ENCODE measurements at places on chromosomes 3 and 15. TPM values are rescaled to one million over a fixed set of nuclear protein-coding genes. Genes with fewer than 3 reads are reported as not detected.

The LACTB gene
- 28.8 TPM for total RNA-seq

The SLC35A5 gene
- total RNA-seq = 33.6 TPM

The SOX14 gene
- total RNA-seq = not detected

The PLCL2 gene
- total RNA-seq = 8.9 TPM

The LRRC49 gene
- 6.4 TPM for total RNA-seq

The TSEN2 gene
- total RNA-seq = 16.5 TPM

All from mammary microvascular endothelial cell (primary cell).